CD4-positive, alpha-beta T cell treated with Interleukin-6 for 4 hours (primary cell): ENCODE measurements at places on chromosomes 13 and 19.

DNA sequence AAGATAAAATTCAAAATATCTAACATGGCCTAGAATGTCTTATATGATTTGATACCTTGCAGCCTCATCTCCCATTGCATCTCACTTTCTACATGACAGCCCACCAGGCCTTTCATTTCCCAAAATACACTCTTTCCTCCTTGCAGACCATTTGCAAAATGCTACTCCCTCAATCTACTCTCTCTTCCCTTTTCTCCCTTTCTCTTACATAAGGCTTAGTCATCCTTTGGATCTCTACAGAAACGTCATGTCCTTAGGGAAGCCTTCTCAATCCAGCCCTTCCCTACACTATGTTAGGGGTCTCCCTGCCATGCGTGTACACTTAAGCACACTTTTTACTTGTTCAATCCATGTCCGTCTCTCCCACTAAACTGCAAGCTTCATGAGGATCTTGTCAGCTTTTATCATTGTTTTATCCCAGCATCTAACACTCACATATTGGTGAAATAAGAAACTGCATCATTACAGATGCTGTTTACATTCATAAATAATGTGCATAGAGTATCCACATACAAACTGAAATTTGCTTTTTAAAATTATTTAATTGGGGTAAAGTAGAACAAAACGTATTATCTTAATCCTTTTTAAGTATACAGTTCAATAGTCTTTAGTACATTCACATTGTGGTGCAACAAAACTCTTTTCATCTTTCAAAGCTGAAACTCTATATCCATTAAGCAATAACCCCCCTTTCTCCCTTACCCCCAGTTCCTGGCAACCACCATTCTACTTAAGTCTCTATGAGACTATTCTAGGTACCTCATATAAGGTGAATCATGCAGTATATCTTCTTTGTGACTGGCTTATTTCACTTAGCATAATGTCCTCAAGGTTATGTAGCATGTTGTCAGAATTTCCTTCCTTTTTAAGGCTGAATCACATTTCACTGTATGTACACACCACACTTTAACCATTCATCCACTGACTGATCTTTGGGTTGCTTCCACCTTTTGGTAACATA lies 11.5 kb upstream of the WBP4 start:
- DNase-seq, result no peak

DNA sequence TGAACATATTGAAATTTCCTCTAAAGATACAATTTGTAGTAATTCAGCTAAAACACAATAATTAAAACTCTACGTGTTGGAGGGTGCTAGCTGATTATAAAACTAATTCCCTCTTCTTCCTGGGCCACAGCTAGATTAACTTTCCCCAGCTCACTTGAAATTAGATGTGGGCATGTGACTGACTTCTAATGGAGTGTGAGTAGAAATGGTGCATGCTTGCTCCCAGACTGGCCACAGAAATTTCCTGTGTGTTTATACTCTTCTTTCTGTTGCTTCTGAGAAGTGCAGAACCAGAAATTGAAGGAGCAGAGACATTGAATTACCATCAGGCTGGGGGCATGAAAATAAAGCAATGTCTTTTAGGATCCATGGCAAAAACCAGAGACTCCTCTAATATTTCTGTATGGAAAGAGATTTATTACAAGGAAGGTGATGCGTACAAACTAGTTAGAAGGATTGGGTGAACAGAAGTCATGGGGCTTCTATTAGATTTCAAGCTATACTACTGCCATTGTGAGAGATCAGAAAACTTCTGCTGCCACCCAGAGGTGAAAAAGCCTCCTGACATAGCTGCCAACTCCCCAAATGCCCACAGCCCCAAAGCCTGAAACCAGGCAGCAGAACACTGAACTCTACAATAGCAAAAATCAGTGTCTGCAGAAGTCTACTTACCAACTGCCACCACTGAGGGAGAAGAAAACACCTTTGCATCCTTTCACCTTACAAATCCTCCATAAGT lies 379.2 kb upstream of the MIR17HG start:
- DNase-seq, result no peak

DNA sequence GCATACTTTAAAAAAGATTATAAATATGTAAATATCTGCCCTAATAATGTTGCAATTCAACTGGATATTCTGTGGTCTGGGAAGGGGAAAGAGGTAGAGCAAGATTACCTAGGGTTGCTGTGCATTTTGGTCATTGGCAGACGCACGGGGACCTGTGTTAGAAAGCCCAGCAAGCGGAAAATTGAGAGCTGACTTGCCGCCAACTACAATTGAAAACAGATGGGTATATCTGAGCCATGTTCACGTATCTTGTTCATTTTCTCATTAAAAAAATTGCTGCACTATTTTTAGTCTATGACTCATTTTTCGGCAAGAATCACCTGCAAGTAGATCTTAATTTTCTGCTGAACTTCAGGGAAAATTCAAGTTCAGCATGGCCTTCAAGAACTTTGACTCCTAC lies 308.5 kb upstream of the TMTC4 start:
- DNase-seq, result no peak

- DNase-seq, result no peak
Observed at GRCh38 chr13:94928127-94928775, 215.9 kb upstream of the SOX21 start.

- DNase-seq, result no peak
Observed at GRCh38 chr13:76647550-76647949, 238.7 kb downstream of the KCTD12 start.
